ENCODE measurements at places on chromosomes 5 and 9. TPM values are rescaled to one million over a fixed set of nuclear protein-coding genes. Genes with fewer than 3 reads are reported as not detected.

LECT2 gene
- total RNA-seq: not detected

GRCh38 chr5:164356790-164357189, 851.4 kb downstream of the MAT2B start:
- DNase-seq: no peak

FUT7 gene
- not detected for total RNA-seq

DNA sequence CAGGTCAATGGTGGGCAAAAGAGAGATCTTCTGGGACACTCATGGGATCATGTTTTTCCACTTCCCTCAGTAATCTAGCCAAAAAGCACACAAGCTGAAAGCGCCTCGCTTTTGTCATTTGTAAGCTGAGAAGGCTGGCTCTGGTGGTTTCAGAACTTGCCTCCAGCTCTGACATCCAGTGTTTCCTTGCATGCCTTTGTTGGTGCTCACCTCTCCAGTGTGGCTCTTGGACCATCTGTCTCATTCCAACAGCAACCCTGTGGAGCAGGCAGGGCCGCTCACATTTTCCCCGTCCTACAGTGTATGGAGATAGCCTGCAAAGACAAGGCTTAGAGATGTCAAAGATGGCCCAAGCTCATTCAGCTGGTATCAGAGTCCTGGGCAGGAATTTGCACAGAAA, 160.8 kb upstream of the KLF4 start:
- DNase-seq: no peak

DNA sequence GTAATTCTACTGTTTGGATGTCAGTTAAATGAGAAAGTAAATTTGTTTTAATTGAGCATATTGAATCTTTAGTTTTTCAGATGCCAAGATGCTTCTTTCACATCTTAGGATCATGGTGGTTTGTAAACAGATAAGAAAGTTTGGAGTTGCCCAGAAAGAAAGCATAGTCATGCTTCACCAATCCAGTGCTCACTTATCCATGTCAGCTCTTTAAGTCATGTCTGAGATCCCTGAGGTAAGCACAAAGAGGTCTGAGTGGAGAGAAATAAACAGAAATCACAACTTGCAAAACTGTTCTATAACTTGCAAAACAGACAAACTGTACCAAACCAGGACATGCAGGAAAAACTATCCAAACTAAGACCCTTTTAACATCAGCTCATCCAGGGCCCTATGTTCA, 87.7 kb downstream of the OSTF1 start:
- no peak for DNase-seq

- DNase-seq: no peak
Observed at GRCh38 chr9:6449645-6450044, 36.6 kb downstream of the UHRF2 start.

GRCh38 chr9:97518909-97519307, 17.4 kb downstream of the TMOD1 start:
- DNase-seq: peak; percentile 60

ST8SIA4 gene
- not detected for total RNA-seq

DNA sequence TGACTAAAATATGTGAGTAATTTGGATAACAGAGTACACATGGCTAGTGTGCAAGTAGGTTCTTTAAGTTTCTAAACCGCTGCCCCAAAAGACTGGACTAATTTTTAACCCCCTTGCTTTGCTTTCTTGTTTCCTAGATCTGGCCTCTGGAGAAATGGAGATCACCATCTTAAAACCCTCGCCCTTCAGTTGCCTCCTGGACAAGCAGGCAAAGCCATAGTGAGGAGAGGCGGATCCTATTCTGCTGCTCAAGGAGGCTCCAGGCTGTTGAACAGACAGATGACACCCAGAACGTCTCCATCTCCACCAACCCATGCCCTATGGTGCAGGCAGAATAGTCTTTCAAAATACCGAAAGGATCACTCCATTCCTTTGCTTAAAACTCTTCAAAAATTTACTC, 28.6 kb upstream of the ALDH1A1 start:
- no peak for DNase-seq

MOB3B gene
- not detected for total RNA-seq

SNCAIP gene
- not detected for total RNA-seq

PPP3R2 gene
- not detected for total RNA-seq

OTULINL gene
- 0.25 TPM for total RNA-seq

SERINC5 gene
- 3.1 TPM for total RNA-seq

- DNase-seq: peak; percentile 30
Observed at GRCh38 chr9:115008536-115009270, 78.3 kb upstream of the TNFSF8 start.

GRCh38 chr9:89922099-89922498, 317.3 kb downstream of the GADD45G start:
- DNase-seq: peak; percentile 52

DNA sequence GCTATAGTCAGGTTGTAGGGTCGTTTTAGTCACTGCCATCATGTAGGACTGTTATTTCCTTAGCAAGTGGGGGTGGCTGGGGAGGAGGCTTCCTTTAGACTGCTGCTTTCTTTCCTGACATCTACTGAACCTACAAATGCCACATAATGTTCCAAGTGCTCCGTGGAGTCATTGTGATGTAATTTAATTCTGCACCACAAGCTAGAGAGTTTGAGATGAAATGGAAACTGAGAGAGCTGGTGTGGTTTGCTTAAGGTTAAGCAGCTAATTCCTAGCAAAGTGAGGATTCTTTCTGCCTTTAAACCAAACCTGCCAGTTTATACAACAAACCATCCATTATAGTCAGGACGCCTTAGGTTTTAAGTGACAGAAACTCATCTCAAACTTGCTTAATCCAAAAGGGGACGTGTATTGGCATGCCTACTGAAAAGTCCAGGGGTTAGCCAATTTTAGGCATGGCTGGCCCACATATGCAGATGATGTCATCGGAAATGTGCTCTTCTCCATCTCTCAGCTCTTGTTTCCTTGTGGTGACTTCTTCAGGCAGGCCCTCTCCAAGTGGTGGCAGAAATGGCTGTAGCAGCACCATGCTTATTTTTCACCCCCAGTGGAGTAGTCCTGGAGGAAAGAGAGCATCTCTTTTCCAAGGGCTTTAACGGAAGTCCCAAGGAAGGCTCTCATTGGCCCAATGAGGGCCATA, 30.5 kb downstream of the ZNF618 start:
- DNase-seq: no peak

MSX2 gene
- total RNA-seq: 40.2 TPM

DNA sequence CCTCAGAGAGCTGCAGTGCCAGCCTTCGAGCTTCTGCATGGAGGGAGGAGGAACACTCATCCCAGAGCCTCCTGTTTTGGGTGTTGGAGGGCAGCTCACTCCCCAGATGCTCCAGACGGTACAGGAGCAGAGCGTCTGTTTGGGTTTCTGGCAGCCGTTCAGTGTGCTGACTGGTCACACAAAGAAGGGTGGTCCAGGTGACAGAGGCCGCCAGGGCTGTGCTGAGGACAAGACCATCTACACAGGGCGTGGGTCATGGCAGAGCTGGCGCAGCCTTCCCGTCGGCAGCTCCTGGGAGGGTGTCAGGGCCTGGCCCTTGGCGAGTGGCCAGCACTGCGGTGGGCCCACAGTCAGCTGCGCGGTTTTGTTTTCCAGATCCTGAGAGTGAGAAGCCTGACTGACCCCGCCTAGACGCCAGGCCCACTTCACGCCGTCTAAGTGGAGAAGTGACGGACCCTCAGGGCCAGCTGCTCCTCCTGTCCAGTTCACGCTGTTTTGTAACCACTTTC, 131.4 kb upstream of the FAM120A start:
- DNase-seq: no peak

DNA sequence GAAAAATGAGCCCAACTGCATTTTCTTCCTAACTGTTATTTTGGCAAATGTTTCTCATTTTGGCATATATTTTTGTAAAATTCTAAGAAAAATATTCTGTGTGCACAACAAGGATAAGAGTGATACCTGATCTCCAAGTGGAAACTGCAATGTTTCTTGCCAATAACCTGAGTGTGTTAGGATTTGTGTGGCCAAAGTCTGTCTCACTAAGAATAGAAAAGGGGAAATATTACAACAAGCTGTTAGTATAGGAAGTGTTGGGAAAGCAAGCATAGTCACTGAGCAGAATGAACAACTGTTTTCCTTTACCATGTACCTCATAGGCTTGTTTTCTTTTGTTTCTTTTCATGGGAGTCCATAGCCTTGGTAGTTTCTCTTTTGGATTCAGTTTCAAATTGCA, 624.2 kb downstream of the MTRR start:
- no peak for DNase-seq

DNA sequence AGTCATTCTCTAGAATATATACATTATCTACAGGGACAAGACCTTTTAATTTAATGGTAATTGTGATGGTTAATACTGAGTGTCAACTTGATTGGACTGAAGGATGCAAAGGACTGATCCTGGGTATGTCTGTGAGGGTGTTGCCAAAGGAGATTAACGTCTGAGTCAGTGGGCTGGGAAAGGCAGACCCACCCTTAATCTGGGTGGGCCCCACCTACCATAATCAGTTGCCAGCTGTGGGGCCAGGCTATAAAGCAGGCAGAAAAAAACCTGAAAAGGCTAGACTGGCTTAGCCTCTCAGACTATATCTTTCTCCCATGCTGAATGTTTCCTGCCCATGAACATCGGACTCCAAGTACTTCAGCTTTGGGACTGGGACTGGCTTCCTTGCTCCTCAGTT, 112.2 kb upstream of the SMC2 start:
- DNase-seq: no peak

DNA sequence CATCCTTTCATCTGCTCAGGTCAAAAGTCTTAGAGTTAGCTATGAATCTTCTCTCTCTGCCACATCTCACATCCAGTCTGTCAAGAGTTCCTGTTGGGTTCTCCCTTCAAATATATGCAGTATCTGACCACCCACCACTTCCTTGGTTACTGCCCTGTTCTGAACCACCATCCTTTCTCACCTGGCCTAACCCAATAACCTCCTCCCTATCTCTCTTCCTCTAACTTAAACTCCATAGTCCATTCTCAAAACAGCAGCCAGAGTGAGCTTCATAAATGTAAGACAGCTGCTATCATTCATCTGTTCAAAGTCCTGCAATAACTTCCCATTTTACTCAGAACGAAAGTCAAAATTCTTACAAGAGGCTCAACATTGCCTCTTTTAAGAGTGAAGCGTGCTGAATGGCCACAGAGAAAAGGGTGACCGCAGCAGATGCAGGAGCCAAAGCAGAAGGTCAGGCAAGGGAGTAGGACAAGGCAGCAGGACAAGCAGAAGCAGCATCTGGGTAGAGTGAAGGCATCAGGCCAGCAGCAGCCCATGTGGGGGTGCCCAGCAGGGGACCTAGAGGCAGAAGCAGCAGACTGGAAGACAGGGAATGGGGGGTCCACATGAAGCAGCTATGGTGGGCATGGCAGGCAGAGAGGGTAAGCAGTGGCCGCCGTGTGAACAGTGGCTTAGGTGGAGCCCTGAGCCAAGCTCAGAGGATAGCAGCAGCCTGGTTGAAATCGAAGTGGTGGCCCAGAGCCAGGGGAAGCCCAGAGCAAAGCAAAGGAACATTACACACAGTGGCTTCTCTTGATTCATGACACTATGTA, 39.3 kb upstream of the CDC42SE2 start:
- no peak for DNase-seq

PCDHA8 gene
- not detected for total RNA-seq

IFNK gene
- not detected for total RNA-seq

- no peak for DNase-seq
Observed at GRCh38 chr5:68230285-68230684, 14.7 kb downstream of the PIK3R1 start.

NIPAL4 gene
- total RNA-seq: 0.18 TPM

CDX1 gene
- total RNA-seq: not detected

DNA sequence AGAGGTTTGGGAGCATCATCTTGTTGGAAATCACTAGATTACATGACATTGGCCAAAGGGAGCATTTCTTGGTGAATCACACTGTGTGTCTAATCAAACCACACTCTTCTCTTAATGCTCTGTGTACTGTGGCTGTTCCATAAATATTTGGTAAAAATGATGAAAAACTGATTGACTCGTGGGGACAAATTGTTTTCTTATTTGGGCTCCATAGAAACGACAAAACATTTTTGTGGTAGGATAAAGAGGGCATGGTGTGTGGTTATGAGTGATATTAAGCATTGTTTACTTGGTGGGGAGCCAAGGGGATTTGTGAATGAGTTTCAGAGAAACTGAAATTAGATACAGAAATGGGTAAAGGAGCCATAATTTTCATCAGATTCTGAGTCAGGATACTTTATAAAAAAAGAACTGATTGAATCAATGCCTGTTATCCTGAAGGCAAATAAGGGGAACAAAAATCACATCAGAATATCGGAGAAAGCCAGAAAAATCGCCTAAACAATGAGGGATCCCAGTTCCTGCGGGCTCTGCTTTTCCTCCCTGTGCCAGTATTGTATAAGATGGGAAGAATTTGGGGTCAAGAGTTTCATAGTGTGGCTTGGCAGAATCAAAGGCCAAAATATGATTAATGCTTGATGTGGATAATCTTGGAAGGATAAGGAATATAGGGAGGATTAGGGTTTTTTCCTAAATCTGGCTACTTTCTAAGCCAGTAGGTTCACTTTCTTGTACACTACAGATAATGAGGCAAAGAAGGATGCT, 33.3 kb downstream of the FBXL7 start:
- DNase-seq: no peak

GRCh38 chr5:69295088-69295754, 37.4 kb downstream of the CCDC125 start:
- DNase-seq: no peak

- no peak for DNase-seq
Observed at GRCh38 chr9:91395553-91396471, 27.8 kb downstream of the NFIL3 start.

DNA sequence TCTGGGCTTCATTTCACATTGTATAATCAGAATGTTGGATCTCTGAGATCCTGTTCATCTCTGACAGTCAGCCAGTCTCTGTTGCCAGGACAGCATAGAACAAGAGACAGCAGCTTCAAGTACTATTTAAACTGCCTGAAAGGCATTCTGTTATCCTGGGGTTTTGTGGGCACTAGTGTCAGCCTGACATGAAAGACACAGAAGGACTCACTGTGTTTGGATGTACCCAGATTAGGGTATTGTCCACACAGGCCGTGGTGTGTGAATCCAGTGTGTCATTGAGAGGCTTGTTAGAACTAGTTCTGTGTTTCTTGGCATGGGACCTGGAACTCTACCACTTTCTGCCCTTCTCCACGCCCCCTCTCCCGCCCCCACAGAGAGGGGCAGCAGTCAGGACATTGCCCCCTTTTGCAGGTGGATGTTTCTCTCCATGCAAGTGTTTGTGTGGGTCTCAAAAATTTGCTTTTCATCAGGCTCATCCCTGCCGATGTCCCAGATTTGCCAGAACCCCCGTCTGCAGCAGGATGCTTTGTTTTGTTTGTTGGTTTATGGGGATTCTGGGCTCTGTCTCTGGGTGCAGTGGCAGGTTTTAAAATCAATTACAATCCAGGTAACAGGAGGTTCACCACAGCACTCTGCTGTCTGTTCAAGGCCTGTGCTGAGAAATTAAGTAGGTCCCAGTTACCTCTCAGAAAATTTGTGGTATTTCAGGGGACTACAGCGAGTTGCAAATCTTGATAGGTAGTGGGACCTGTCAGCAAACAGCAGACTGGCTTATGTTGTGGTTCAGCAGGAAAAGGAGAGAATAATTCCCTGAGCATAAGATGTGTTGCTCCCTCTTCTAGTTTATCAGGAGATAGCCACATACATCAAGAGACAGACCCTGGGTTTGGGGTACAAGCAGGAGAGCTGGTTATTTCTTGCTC, 144.6 kb downstream of the DOCK2 start:
- no peak for DNase-seq

- DNase-seq: no peak
Observed at GRCh38 chr5:12861886-12862654, 957.8 kb upstream of the CTNND2 start.

SERF1A gene
- 46.1 TPM for total RNA-seq

DIAPH1 gene
- 34.0 TPM for total RNA-seq

IRGM gene
- total RNA-seq: not detected

GRCh38 chr5:42614509-42614908, 142.1 kb upstream of the CCDC152 start:
- DNase-seq: no peak

- DNase-seq: no peak
Observed at GRCh38 chr5:88606173-88606572, 276.8 kb downstream of the MEF2C start.

Measured in G401 (cell line).